ENCODE measurements at places on chromosomes 2 and 18.

DNA sequence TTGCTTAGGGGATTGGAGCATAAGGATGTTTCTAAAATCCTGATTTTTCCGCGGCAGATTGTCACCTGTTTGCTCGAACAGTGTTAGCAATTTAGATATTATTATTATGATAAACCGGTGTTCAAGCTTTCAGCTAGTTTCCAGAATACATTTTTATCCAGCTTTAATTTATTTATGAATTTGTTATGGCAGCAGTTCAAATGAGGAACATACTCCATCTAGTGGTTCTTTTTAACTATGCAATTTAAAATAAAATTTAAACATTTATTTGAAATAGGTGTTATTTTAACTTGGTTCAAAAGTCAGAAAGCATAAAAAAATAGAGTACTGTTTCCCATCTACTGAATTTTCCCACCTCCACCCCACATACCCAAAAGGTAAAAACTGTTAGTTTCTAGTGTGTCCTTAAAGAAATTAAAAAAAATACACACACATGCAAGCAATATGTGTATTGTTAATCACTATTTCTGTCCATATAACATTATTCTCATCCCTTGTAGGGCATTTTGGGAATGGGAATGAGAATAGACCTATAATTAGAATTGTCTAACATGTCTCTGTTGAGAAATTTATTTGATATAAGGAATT lies 23.2 kb downstream of the ACOXL start:
- no peak for DNase-seq

DNA sequence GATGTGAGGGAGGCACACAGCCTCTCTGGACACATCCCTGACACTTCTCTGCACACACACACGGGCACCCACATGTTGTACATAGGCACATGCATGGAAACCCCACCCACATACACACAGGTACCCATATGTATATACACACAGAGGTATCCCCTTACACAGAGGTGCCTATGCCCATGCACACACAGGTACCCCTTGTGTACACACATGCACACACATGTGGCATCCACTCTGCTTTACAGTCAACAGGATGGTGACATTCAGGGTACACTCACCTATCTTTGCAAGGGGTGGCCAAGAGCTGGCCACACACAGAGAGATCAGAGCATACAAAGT lies 59.5 kb downstream of the FAM168B start:
- no peak for DNase-seq

DNA sequence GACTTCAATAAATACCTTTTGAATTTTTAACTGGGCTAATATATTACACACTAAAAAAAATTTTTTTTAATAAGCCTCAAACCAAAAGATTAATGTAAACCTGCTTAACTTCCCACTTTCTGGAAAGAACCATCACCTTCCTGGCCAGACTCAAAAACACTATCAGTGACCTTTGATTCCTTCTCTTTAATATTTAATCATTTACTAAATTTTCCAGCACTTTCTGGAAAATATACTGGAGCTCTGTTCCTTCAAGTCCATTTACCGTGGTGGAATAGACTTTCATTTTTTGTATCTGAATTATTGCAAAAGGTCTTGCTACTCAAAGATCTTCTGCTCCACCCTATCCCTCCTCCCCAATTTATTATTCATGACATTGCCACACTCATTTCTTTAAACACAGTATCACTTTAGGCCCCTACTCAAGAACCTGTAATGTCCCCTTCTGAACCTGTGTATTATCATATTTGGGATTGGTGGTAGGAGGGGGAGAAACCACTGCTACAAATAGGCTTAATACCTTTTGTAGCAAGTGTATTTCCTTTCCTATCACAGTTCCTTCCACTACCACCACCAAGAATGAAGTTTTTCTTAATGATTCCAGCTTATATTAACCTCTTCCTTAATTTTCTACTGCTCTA lies 7.4 kb downstream of the PPP4R3B start:
- DNase-seq, result no peak

DNA sequence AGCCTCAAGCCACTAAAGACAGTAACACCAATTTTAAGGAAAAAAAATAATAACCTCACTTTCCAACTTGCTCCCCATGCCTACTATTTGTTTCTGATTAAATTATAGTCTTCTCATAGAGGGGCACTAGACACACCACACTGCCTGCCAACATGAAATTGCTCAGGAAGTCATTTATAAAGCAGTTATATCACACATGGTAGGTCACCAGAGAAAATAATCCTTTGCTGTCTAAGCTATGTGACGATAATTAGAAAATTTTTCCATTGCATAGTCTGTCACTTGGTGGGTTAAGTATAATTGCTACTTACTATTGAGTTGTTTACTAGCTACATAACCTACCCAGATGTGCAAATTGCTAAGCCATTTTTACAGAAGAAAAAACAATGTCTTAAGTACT lies 85.2 kb downstream of the INO80D start:
- DNase-seq, result no peak

DNA sequence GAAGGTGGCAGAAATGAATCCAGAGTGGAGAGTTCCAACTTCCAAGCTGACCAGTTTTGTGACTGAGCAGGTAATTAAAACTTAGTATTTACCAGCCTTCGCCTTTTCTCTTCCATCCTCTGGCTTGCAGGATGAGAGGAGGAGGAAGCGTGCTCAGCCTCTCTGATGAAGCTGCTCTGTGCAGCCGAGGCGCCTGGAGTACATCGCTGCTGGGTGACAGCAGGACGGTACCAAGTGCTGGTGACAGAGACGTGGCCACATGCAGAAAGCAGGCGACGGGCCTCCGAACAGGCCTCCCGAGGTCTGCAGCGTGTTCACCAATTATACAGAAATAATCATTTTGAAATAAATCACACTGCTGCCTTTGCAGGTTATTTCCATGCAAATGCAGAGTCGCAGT lies 95.0 kb downstream of the MBP start:
- no peak for DNase-seq

DNA sequence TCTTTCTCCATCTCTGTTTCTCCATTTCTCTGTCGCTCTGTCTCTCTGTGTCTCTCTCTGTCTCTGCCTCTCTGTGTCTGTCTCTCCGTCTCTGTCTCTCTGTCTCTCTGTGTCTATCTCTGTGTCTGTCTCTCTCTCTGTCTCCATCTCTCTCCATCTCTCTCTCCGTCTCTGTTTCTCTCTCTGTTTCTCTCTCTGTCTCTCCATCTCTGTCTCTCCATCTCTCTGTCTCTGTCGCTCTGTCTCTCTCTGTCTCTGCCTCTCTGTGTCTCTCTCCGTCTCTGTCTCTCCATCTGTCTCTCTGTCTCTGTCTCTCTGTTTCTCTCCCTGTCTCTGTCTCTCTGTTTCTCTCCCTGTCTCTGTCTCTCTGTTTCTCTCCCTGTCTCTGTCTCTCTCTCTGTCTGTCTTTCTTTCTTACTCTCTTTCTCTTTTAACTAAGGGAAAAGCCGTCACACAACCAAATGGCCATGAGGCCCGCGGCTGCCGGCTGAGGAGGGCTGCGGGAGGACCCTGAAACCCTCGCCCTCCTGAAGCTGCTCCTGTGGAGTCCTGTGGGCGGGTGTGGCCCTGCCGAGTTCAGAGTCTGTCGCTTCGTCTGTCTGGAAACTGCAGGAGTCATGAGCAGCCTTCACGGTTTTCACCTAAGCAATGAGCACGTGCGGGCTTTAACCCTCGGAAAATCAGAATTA lies 29.3 kb downstream of the NFATC1 start:
- no peak for DNase-seq

- no peak for DNase-seq
Measured at GRCh38 chr2:57698392-57698791, 348.2 kb upstream of the VRK2 start.

DNA sequence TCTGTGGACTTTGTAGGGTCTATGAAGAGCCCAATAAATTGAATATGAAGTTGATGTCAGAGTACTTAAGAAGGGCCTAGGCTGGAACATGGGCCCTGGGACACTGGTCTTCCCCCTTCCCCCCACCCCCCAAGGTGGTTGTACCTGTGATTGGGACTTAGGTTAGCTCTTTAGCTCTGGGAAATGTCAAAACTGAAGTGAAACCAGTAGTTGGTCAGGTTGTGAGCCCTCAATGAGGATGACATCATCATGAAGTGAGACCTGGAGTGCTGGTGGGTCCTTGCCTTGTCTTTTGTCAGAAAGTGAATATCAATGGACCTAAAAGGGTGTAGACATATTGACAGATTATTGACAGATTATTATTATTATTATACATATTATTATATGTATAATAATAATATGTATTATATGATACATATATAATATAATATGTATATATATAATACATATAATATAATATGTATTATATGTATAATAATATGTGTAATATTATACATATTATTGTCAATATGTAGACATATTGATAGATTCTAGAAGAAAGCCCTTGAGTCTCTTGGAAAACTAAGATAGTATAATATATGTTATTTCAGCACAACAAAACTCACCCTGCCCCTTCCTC lies 5.4 kb downstream of the MARS2 start:
- peak; percentile 35 for DNase-seq

- no peak for DNase-seq
Measured at GRCh38 chr2:162747974-162748373, 90.6 kb downstream of the KCNH7 start.

DNA sequence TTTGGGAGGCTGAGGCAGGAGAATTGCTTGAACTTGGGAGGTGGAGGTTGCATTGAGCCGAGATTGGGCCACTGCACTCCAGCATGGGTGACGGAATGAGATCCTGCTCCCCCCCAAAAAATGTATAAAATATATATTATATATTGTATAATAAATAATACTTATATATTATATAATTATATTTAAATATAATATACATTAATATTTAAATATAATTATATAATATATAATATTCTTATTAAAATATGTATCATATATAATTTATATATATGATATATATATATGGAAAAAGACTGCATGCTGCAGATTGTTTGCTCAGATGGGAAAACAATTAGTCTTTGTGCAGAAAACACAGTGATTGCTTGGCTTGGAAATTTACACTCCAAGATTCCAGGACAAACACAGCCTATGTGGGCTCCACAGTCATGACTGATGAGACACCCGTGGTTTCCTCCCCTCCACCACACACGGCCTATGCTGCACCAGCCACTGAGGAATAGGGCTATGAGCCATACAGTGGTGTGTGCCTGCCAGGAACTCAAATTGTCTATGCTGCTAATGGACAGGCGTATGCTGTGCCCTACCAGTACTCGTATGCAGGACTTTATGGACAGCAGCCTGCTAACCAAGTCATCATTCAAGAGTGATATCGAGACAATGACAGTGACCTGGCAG lies 30.0 kb downstream of the PMAIP1 start:
- no peak for DNase-seq

GRCh38 chr18:13289481-13290205 lies 71.1 kb downstream of the LDLRAD4 start:
- no peak for DNase-seq
